NCI-H1436 treated with DMSO at 0.1 percent for 48 hours (cell line): ENCODE measurements at places on chromosomes 7 and 10.
A peak's percentile ranks its signal among the peaks of the same experiment; 100 is the strongest.

DNA sequence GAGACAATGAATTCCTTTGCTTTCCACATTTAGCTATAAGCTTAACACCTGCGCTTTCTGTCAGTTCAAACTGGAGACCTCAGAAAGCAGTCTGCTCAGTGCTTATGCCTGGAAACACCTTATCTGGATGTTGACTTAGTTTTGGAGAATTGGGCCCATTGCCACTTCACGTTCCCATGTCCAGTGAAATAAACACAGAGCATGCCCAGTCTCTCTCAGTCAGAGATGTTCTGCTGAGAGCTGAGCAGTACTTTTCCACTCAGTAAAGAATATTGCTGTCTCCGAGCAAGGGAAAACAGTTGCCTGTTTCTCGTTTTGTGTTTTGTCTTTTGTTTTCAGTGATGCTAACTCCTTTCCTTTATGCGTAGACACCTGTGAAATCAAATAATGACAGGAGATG, 83.2 kb upstream of the PRR15 start:
- no peak for DNase-seq

DNA sequence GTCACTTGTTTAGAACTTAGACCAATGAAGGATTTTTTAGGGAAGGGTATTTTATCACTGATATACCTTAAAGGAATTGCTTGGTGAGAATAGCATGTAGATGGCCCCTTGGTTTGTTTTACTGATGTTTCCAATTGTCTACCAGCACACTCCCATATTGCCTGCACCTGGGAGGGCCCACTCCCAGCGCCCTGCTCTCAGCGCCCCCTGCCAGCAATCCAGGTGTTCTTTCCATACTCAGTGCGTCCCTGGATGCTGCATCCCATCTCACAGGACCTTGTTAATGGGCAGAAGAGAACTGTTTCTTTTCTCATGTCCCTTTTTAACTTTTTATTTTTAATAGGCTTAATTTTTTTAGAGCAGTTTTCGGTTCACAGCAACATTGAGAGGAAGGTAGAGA, 24.1 kb upstream of the SFRP5 start:
- DNase-seq: no peak

- DNase-seq: no peak
These were observed 17.1 kb upstream of the TSPAN15 start for GRCh38 chr10:69434169-69434568.

GRCh38 chr7:44307905-44308595, 17.3 kb downstream of the CAMK2B start:
- DNase-seq: no peak

- DNase-seq: no peak
These were observed 45.4 kb downstream of the FAM53B start for GRCh38 chr10:124698545-124699469.

DNA sequence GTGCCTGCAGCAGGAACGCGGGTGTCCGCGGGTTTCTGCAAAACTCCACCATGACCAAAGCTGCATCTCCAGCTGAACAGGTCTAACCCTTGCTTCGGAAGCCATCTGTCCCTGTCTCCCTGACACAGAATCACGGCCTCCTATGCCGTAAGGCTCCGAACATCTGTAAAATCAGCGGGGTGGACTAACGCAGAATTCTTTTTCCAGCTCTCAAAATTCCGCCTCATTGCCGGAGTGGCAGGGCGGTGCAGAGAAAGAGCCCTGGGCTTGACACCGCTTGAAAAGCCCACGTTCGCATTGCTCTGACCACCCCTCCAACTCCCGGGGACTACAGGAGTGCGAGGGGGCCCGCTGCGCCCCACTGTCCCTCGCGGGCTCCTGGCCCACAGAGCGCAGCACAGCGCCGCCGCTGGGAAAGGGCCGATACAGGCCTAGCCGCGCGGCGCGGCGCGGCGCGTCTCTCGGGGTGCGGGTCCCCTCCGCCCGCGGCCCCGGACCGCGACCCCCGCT, 409 bp downstream of the DNMBP start:
- DNase-seq: no peak

GRCh38 chr7:16264823-16265804, 156.2 kb downstream of the CRPPA start:
- DNase-seq: no peak

DNA sequence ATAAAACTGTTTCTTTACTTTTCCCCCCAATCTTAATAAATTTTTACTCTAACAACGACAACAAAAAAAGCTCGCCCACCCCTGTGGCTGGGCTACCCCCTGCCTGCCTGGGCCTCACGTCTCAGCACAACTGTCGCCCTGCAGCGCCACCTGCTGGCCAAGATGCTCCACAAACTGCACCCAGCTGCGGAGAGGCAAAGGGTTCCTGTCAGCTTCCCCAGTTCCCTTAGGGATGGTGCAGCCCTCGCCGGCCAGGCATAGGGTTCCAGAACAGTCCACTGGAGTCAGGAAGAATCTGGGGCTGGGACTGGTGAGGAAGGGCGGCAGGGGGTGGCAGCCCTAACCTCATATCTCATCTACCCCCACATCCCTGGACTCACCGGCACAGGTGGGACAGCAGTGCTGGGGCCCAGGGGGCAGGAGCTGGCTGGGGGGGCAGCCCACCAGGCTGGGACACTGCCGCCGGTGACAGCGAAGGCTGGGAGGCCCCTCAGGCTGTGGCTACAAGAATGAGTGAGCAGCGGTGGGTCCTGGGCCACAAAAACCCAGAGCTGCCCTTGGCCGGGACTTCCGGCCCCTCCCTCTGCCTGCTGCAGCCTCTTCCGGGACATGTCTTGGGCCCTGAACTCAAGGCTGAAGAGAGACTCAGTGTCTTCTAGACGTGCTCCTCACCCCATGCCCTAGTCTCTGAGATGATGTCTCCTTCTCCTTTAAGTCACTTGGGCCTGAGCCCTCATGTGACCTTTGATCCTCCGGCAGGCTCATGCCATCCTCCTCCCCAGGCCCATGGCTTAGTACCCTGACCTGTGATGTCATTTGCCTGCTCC, 21.2 kb downstream of the ATP6V1F start:
- no peak for DNase-seq

- no peak for DNase-seq
These were observed 292.1 kb downstream of the THSD7A start for GRCh38 chr7:11539853-11540252.

GRCh38 chr10:121065330-121065729, 214.2 kb downstream of the WDR11 start:
- DNase-seq: no peak

DNA sequence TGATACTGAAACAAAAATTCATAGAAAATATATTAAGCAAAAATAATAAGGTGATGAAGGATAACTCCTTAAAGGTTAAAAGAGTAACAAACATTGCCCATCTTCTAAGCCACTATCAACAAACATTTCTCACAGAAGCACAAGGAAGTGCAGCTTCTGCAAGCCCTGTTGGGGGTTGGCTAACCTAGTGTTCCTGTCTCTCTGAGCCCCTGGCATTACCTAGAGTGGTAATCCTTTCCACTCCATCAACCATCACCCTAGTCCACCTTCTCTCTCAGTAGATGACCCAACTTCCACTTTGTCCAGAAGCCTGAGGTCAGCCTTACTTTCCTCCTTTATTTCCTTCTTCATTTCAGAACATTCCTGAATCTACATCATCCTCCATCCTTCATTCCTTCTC, 59.7 kb downstream of the HIPK2 start:
- DNase-seq: no peak

DNA sequence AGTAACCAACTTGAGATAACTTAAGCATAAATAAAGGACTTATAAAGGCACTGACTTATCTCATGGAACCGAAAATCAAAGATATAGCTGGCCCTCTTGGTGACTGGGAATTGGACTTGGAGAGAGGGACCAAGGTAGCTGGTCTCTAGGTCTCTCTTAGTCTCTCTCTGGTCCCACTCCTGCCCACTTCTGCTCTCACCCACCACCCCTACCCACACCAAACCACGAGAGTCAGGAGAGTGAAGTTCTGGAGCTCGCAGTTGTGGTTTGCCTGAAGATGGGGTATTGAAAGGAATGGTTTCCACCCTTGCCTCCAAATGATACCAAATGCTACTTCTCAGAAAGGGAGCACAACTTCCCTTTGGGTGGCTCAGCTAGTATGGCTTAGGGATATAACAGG, 216.3 kb downstream of the LRMDA start:
- no peak for DNase-seq

DNA sequence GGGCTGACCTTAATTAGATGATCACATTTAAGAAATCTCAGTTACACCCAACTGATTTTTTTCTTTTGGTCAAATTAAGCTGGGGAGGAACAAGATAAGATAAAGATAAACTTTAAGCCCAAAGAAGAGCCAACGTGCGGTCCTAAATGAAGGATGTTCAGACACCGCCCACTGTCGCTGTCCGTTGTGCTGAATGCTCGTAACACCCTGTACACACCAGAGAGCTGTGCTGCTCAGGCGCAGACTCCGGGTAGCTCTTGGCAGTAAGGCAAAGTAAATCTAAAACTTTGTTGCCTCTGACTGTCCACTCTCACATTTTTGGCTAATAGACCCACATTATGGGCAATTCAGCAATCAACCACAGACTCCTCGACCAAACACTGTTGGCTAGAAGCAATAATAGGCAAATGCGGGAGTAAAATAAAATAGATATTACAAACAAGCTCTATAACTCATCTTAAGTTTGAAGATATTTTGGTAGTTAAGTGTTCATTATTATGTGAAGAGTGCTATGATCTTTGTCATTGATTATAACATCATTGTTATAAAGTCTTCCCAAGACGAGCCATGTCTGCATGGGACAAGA, 57.1 kb downstream of the PLPP4 start:
- DNase-seq: no peak

GRCh38 chr7:72335561-72336381, 76.4 kb downstream of the CALN1 start:
- DNase-seq: no peak

- no peak for DNase-seq
These were observed 37.5 kb downstream of the PLEKHA8 start for GRCh38 chr7:30065746-30066145.

GRCh38 chr10:110818311-110819256, 53.1 kb upstream of the PDCD4 start:
- no peak for DNase-seq

GRCh38 chr10:111511751-111512150, 434.9 kb downstream of the ADRA2A start:
- DNase-seq: no peak

- no peak for DNase-seq
These were observed 99.1 kb downstream of the PRPF18 start for GRCh38 chr10:13685885-13686284.

GRCh38 chr7:52843436-52843835, 192.0 kb upstream of the POM121L12 start:
- no peak for DNase-seq

DNA sequence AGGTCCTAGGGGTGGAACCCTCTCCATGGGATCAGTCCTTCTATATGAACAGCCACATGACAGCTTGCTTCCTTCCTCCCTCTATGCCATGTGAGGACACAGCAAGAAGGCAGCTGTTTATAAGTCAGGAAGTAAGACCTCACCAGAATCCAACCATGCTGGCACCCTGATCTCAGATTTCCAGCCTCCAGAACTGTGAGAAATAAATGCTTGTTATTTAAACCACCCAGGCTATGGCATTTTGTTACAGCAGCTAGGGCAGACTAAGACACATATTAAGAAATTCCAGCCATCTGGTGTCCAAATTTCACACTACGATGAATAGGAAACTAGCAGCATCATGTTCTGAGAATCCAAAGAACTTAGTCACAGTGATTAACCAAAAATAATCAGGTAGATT, 140.1 kb downstream of the ZFAND4 start:
- no peak for DNase-seq

DNA sequence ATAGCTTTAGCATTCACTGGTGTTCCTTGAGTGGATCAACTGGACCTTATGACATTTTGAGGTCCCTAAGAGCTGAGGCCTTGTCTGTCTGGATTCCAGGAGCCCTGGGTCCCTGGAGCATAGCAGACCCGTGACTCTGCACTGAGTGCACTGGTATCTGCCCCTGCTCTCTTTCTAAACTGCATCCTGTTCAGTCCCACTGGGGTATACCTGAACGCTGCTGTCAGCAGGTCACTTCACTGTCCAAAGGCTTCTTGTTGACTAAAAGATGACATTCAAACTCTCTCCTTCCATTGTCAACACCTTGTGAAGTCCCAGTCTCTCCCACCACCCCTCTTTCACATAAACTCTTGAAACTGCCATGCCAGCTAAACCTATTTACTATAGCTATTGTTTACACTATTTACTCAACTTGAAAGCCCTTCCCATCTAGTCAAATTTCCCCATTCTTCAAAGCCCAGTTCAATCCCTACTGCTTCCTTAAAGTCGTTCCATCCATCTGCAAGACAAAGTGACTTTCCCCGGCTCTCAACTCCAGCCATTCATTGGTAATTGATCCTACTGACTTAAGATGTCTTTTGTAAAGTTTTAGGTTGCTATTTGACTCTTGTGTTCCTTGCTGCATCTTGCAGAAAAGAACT, 523.3 kb downstream of the KCNMA1 start:
- DNase-seq: no peak

GRCh38 chr7:125563964-125564529, 634.4 kb upstream of the POT1 start:
- DNase-seq: no peak

DNA sequence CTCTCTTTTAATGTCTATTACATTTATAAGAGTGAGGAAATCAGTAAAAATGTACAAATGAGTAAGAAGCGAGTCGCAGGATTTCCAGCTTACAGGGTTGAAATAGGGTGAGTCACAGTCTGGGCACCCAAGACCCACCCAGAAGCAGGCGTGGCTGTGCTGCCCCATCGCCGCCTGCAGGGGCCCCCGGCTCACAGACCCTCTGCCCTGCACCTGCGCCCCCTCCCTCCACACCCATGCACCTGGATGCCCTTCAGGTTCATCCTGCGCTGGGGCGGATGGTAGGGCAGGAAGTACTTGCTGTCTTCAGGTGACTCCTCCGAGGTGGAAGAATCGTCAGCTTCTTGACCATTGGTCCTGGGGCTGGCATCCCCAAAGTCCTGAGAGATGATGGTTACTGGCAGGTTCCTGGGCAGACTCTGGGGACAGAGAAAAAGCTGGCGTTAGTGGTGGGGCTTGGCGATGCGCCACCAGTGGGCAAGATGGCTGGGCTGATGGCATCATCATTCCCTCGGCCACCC, 90.2 kb upstream of the GNA12 start:
- DNase-seq: no peak

- DNase-seq: peak; percentile 52
These were observed 154.5 kb downstream of the SVIL start for GRCh38 chr10:29479981-29480954.

DNA sequence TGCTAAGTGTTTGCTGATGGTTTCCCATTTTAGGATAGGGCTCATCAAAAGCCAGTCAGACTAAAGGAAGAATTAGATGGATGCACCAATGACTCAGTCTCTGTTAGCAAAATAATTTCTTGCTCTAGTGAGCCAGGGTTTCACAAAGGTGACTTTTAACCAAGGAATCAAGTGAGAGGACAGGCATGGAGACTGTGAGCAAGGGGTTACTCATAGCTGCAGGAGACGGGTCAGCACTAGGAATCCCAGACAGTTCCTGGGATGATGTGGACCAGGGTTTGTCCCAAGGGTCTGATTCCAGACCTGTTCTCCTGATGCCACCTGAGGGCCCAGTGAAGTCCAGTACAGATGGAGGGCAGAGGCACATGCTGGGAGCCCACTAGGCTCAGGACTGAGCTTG, 138.1 kb downstream of the NOC3L start:
- DNase-seq: no peak

- DNase-seq: no peak
These were observed 20.7 kb downstream of the STN1 start for GRCh38 chr10:103897241-103897774.
